Esophagus muscularis mucosa (tissue), 4 donors: ENCODE measurements at places on chromosomes 7 and 10. TPM values are rescaled to one million over a fixed set of nuclear protein-coding genes. Genes with fewer than 3 reads are reported as not detected.

DNA sequence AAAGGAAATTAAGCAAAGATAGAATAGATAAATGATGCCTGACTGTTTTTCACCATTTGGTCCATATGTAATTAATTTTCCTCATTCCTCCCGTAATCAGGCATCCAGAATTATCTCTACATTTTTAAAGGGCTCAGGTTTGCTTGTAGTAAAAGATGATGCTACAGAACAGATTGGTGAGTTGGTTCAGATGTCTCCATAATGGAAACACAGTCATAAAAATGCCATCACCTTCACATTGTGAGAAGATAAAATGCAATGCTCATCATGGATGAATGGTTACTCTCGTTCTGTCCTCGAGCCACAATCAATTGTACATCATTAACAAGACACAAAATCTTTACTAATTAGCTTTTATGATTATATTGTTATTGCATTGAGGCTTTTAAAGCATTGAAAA is 64.9 kb upstream of the CELF2 start:
- DNase-seq, result no peak

- peak; percentile 83 for DNase-seq
Observed at GRCh38 chr7:44380831-44381493, 55.6 kb upstream of the CAMK2B start.

DNA sequence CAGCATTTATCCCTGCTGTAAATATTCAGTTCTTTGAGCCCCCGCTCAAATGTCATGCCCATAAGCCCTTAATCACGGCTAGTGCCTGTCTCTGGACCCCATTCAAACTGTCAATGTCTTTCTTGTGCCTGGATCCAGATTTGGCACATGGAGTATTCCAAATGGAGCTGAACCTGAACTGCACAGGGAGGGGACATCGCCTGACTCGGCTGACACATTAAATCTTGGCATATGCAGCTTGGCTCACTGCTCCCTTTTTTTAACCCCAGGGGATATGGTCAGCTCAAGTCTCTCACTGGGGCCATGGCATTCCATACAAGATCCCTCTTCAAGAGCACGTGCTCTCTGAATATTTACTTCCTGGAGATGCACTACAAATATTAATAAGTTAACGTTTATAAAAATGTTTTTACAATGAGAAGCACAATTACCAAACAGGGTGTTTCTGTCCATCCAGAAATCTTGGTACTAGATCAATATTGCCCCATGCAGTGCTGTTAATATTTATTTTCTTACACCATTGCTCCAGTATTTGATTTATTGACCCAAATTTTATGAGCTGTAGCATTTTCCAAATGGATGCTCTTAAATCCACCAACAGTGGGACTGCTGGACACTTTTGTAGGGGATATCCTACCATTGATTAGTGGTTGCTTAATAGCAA is 57.4 kb downstream of the FGFR2 start:
- DNase-seq, result no peak

- DNase-seq, result no peak
Observed at GRCh38 chr7:126778101-126778500, 474.6 kb downstream of the GRM8 start.

- DNase-seq, result no peak
Observed at GRCh38 chr7:103687951-103688350, 241.9 kb upstream of the SLC26A5 start.

DNA sequence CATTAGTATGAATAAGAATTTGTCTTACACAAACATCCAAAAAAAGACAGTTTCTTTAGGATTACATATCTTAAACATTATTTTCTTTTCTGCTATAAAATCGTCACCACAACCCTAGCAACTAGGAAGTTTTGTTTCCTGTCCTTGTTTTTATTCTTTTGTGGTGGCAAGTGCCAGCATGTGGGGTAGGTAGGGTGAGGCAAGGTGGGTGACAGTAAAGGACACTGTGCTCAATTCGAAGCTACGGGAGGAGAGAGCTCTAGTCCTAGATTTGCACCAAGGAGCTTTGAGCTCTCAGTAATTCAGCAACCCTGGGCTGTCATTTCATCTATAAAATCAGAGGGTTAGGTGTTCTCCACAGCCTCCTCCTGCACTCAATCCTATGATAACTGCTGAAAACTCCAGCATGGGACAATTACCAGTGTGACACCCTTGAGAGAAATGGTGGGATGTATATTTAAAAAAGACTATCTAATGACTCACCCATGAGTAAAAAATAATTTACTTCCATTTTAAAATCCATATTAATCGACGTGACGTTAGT is 187.1 kb downstream of the FAM107B start:
- DNase-seq, result no peak

DNA sequence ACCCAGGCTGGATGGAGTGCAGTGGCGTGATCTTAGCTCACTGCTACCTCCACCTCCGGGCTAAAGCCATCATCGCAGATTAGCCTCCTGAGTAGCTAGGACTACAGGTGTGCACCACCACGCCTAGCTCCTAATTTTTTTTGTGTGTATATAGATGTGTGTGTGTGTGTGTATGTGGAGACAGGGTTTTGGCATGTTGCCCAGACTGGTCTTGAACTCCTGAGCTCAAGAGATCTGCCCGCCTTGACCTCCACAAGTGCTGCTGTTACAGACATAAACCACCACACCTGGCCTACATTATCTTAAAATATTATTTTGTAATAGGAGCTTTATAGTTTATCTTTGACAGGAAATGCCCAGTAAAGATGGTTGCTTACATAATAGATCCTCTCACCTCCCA is 25.0 kb downstream of the FOXP2 start:
- no peak for DNase-seq

GRCh38 chr7:13757841-13758240 is 231.6 kb downstream of the ETV1 start:
- DNase-seq, result no peak

DNA sequence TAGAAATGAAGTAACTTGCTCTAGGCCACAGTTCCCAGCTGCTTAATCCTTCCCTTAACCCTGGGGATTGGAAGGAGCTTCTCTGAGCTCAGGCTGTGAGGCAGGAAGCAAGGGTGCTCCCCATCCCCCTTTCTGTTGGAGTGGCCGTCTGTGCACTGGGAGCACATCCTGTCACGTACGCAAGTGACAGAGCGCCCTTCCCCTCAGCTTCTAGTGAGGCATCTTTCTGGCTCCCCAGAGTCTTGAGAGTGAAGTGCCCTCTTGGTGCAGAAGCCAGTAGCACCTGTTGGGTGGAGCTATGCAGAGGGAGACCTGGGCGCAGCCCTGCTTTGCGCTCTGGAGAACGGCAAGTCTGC is 47.8 kb downstream of the SHH start:
- no peak for DNase-seq

GRCh38 chr10:118953598-118954393 is 75.7 kb upstream of the NANOS1 start:
- peak; percentile 89 for DNase-seq

- DNase-seq, result peak; percentile 96
Observed at GRCh38 chr7:88306590-88307048, at the start of gene STEAP4. TSS of gene STEAP4 (minus strand) at chr7:88306894. CDS start at chr7:88284269, 22,625 bp downstream.

DNA sequence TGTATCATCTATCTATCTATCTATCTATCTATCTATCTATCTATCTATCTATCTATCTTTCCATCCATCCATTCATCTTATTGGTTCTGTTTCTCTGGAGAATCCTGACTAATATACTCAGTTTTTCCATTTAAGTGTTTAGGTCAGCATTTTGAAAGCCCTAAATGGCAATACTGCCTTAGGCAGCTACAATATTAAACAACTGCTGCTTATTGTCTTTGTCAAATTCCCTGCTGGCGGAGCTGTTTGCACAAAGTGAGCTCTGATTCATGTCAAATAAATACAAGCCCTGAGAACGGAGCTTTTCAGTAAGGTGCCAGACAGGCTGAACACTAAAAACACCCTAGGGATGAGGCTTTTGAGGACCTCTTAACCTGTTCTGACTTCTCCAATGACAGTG is 7.1 kb upstream of the KLHL7 start:
- DNase-seq, result no peak

GRCh38 chr7:104931181-104931781 is 82.7 kb upstream of the KMT2E start:
- no peak for DNase-seq

DNA sequence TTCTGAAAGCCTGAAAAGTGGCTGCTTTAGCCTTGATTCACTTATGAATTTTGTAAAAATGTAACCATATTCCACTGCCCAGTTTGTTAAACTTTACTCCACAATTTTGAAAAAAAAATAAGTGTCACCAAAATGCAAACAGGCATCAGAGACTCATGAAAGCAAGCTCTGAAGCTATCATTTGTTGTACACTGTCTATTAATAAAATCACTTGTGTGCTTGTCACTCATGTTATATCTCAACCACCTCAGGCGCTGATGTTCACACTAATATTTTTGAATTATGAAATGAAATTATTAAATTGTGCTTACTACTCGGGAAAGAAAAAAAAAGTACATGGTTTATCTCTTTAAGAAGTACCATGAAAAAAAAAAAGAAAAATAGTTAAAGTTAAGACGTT is 34.5 kb upstream of the DKK1 start:
- DNase-seq, result no peak

DNA sequence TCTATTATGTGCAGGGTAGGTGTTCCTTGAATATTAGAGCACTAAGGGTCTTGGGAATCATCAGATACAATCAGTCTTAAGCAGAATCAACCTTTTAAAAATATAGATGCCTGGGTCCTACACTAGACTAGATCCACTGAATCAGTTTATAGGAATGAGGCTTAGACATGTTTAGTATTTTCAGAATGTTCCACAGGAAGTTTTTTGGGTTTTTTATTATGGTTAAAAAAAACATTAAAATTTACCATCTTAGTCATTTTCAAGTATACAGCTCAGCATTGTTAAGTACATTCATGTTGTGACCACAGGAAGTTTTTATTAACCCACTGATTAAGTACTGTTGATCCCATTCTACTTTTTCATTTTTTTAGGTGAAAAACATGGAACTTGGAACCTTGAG is 135.7 kb downstream of the LCOR start:
- no peak for DNase-seq

- DNase-seq, result no peak
Observed at GRCh38 chr7:137142376-137142775, 201.2 kb downstream of the PTN start.

GRCh38 chr7:96800824-96801223 is 91.2 kb upstream of the SEM1 start:
- DNase-seq, result no peak

DNA sequence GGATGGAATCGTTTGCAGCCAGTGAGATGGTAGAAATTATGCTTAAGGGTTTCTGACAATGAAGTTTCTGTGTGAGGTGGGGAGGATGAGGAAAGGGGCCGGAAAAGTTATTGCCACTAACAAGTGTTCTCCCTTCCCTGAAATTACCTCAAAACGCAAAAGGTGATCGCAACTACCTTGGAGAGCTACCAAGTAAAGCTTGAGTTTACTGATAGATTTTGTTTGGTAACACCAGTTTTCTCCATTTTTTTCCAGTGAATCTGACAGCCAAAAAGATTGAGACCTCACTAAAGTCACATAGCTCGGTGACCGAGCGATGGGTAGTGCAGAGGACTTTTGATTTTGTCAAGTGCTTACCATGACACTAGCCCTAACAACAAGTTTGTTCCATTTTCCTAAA is 1.6 kb downstream of the SUV39H2 start:
- no peak for DNase-seq

Gene ADCK2
- total RNA-seq, result 19.2 TPM

Gene MMD2
- total RNA-seq, result not detected

Gene CHN2
- 8.0 TPM for total RNA-seq

Gene OR6V1
- total RNA-seq, result not detected

Gene FLNC
- 647 TPM for total RNA-seq

Gene SLC18A2
- 2.5 TPM for total RNA-seq

Gene IFIT3
- 9.8 TPM for total RNA-seq
